Peyer's patch (tissue), 4 donors: ENCODE measurements at places on chromosomes 7 and 10.

DNA sequence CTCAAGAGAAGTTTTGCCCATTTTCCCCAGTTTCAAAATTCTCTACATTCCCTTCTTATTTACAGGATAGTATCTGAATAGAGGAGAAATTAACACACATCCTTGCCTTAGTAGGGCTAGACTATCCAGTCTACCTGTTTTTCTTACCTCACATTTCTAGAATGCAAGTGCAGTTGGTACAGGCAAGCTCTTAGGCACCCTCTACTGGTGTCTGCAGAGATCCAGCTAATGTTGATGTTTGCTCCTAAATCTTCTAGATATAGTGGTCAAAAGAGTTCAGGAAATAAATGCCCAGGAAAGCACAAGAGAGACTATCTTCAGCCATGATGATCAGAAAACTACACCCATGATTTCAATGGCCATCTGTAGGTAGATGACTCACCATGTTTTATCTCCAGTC is 205.3 kb downstream of the HTR7 start:
- DNase-seq = no peak

GRCh38 chr10:126503392-126504062 is 115.2 kb upstream of the ADAM12 start:
- DNase-seq = no peak

GRCh38 chr7:101200862-101201599 is at the start of gene MOGAT3:
Gene MOGAT3, minus strand, starts transcription at chr7:101201036. Its CDS starts 182 bp downstream, at chr7:101200854.
- no peak for DNase-seq

DNA sequence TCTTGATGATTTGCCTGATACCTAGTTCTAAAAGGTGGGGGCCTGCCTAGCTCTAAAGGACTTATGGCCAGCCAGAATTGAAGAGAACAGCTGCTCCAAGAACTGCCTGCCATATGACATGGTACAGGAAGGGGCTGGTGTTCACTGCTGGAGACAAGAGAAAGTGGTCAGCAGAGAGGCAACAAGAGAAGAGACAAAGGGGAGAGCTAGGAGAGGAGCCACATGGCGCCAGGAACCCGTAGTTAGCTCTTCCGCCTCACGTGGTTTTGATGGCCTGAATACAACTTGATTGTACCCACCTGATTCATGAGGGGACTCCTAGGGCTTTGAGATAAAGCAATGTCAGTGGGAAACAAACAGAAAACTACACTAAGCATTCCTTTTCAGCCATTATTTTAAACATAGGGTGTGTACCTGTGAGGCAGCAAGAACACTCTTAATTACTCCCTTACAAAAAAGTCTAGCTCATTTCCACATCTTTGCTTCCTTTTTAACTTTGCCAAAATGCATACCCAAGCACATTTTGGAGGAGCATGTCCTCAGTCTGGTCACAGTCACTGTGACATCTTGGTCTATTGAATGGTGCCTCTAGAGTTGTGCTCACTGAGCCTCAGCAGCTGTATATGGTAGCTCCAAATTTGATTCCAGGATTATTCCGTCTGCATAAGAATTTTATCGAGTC is 71.6 kb downstream of the CCDC71L start:
- no peak for DNase-seq

DNA sequence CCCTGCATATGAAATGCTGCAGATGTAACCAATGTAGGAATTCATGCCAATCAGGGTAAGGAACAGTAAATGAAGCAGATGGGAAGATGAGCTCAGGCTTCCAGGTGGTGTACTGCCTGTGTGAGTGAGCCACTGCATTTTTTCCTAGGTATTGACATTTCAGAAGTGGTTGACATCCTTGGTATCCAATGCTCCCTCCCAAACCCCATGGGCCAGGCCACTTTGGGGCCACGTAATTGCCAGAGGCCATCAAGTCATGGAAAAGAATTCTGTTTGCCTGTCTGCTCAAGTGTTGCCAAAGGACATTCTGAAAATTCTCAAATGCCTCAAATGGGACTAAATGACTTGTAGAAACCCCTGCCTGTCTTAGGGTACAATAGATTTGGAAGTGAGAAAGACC is 384.6 kb downstream of the GATA3 start:
- DNase-seq = no peak

- no peak for DNase-seq
Measured at GRCh38 chr7:35780070-35780469, 20.8 kb upstream of the SEPTIN7 start.

DNA sequence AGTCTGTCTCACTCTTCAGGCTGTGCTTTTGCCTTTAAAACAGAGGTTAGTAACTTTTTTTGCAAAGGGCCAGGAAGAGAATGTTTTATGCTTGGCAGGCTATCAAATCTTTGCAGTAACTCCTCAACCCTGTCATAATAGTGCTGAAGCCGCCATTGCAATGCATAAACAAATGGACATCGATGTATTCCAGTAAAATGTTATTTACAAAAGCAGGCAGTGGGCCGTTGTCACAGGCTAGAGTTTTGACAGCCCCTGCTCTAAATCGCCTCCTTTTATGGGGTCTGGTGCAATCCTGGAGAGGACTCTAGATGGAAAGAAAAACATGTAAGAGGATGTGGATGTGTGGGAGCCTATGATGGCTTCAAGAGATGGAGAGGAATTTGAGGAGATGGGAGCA is 568.3 kb downstream of the TYW1 start:
- DNase-seq = no peak

DNA sequence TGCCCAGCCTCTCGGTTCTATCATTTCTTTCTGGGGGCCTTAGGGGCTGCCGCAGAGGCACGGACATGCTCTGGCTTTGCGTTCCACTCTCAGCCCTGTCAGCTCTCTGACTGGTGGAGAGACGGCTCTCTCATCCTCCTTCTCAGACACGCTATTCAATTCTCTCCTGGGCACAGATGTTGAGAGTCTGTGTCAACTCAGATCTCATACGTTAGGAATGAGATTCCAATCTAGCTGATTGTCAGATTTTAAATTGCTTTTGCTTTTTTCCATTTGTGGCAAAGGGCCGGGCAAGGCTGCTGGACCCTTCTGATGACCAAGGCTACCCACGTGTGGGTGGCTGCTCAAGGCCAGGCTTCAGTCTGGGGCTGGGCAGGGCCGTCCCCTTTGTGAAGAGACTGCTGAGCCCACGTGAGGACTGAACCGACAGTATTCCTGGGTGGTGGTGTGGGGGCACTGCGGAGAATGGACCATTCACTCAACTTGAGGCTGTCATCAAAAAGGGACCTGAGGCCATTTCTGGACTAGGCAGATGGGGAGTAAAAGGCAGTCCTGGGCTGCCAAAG is 71.5 kb downstream of the CLEC2L start:
- no peak for DNase-seq

- DNase-seq = no peak
Measured at GRCh38 chr7:108464743-108465142, 8.5 kb upstream of the NRCAM start.

DNA sequence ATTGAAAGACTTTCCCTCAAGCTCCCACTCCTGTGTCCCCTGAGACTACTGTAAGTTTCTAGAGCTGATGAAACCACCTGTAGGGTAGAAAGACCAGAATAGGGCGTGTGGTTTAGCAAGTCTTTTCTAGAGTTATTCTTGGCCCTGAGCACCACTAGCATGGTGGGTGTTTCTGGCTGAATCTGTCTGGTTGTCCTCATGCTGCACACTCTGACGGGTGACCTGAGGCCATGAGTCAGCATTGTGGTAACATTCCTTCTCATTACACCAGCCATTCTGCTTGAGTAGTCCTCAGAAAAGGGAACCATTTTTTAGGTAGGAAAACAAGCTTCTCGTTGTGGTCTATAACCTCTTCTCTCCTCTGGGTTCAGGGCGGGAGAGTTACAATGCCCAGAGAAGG is 250.3 kb downstream of the SNX13 start:
- no peak for DNase-seq

GRCh38 chr7:108294595-108294994 is 161.6 kb downstream of the NRCAM start:
- no peak for DNase-seq

- no peak for DNase-seq
Measured at GRCh38 chr10:114087655-114088054, 44.0 kb downstream of the ADRB1 start.

- DNase-seq = no peak
Measured at GRCh38 chr10:117746541-117747448, 204.2 kb downstream of the EMX2 start.

- DNase-seq = no peak
Measured at GRCh38 chr10:129793479-129793878, 170.6 kb downstream of the EBF3 start.

DNA sequence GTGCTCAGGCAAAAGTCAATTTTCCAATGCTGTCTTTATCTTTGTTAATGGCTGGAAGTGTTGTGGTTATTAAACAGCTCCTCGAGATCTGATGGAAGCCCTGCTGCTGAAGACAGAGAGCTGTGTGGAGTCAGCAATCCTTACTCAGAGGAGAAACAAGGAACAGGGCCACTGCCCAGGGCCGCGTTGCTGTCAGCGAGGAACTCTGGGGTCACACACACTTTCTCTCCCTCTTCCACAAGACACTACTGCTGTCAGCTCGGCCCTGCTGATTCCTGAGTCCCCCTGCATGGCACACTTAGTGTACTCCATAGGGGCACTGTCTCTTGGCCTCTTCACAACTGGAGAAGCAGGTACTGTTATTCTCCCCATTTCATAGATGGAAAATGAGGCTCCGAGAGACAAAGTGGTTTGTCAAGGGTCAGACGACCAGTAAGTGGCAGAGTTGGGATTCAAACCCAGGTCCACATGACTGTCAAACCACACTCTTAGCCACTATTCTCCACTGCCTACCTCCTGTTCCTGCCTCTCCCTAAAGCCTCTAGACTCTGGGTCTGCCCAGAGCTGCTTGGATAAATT is 29.3 kb upstream of the PDCD4 start:
- DNase-seq = no peak

DNA sequence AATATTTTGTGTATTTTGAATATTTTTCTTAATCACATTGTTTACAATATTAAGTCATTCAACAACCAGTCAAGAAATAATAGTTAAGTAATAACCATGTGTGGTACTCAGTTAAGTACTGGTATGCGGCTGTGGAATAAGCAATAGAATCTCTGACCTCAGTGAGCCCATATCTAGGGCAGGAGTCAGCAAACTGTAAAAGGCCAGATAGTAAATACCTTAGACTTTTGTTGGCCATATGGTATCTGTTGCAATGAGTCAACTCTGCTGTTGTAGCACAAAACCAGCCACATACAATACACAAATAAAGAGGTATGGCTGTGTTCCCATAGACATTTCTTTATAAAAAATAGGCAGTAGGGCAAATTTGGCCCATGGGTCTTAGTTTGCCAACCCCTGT is 311.6 kb upstream of the SEMA3A start:
- no peak for DNase-seq

GRCh38 chr7:51060536-51060935 is 256.1 kb downstream of the COBL start:
- DNase-seq = no peak

DNA sequence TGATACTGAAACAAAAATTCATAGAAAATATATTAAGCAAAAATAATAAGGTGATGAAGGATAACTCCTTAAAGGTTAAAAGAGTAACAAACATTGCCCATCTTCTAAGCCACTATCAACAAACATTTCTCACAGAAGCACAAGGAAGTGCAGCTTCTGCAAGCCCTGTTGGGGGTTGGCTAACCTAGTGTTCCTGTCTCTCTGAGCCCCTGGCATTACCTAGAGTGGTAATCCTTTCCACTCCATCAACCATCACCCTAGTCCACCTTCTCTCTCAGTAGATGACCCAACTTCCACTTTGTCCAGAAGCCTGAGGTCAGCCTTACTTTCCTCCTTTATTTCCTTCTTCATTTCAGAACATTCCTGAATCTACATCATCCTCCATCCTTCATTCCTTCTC is 59.7 kb downstream of the HIPK2 start:
- peak; percentile 13 for DNase-seq

DNA sequence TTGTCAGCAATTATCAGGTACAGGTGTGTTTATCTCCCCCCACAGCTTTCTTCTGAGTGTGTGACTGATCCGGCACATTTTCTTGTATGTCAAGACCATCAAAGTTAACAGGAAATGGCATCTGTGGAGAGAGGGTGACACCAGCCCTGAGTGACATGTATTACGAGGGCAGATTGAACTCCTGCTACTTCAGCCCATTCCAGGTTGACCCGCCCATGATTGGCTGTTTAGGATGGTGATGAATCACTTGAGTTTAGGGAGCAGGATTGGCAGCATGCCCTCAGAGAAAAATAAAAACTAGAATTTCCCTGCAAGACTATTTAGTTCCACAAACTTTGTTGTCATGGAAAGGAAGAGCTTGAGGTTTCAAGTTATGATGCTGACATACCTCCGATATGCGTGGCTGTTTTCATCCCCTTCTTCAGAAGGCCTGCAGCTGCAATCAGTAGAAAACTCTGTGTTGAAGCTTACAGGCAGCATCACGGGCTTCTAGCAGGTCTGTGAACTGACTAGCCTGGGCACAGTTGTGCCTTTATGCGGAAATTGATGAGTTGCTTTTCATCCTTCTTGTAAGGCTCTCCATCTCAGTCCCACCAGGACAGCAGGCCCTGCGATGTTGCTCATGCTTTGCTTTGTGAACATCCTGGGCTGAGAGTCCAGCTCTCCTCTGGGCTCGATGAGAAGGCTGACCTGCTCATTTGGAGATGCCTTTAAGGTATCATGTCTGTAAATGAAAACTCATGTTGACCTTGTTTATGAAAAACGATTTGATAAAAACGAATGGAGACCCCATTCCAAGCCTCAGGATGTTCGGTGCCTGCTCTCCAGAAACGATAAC is 8.0 kb upstream of the CELF2 start:
- no peak for DNase-seq

DNA sequence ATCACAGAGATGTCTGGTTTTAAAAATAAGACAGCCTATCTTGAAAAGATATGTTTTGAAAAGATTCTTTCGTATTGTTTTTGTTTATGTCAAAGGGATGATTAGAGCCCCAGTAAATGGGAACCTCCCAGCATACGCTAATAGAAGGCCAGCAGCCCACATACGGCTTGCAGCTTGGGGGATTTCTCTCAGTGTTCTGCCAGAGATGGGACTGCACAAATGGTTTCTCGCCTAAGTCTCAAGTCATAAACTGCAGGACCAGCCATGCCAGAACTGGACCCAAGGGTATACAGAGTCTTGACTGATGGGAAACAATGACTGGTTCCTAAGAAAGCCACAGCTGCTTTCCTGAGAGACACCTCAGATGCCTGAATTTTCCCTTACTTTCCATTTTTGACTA is 306.9 kb upstream of the DGKB start:
- DNase-seq = no peak

- no peak for DNase-seq
Measured at GRCh38 chr10:13857451-13857850, 270.7 kb downstream of the PRPF18 start.

GRCh38 chr10:8194050-8194449 is 139.6 kb downstream of the GATA3 start:
- DNase-seq = no peak

GRCh38 chr7:23345601-23346000 is 46.5 kb downstream of the MALSU1 start:
- DNase-seq = no peak

DNA sequence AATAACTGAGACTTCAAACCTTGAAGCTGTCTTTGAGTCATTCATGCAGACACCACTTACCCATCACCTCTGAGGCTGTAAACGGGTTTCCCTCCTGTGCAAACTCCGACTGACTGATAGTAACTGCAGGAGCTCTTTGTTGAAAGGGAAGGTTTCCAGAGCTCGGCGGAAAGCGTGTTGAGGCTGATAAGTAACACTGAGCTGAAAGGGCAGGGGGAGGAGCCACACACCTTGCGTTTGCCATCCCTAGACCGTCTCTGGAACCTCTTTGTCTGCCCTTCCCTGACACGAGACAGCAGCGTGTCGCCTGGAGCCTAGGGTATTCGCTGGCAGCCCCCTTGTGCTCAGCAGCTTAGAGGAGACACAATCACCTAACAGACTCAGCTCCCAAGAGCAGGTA is 134.0 kb downstream of the PAXIP1 start:
- no peak for DNase-seq
